ENCODE measurements at places on chromosomes 7 and 10.

- no peak for DNase-seq
Observed at GRCh38 chr10:88472540-88472939, 110.6 kb downstream of the RNLS start.

GRCh38 chr7:39624442-39624807, 1.1 kb downstream of the RALA start:
- DNase-seq, result no peak

- no peak for DNase-seq
Observed at GRCh38 chr7:106566672-106567071, 94.3 kb downstream of the CCDC71L start.

- DNase-seq, result no peak
Observed at GRCh38 chr7:151109094-151110048, 23.1 kb downstream of the AGAP3 start.

GRCh38 chr10:84534168-84534567, 205.8 kb downstream of the CCSER2 start:
- no peak for DNase-seq

DNA sequence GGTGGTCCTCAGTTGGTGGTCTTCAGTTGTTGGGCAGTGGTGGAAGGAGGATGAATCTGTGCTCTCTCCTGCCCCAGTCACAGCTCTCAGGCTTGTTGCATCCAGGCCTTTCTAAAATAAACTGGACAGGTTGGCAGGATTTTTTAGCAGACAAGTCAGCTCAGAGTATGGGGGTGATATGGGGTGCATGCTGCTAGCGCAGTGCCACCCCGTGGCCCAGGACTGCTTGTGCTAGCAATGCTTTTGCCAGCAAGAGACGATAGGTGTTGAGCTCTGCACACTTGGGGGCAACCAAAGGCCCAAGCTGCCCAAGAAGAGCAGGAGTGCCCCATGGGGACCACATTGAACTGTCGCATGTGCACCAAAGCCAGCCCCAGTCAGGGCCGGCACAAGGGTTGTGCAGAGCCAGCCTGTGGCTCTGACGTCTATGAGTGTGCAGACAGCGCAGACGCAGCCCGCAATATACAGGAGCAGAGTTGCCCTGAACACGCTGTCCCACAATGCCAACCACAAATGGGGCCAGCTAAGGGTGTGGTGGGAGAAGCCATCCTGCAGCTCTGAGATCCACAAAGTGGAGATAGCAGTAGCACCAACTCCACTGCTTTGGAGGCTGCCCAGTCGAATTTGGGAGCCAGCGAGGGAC, 49.8 kb upstream of the PDSS1 start:
- DNase-seq, result no peak

DNA sequence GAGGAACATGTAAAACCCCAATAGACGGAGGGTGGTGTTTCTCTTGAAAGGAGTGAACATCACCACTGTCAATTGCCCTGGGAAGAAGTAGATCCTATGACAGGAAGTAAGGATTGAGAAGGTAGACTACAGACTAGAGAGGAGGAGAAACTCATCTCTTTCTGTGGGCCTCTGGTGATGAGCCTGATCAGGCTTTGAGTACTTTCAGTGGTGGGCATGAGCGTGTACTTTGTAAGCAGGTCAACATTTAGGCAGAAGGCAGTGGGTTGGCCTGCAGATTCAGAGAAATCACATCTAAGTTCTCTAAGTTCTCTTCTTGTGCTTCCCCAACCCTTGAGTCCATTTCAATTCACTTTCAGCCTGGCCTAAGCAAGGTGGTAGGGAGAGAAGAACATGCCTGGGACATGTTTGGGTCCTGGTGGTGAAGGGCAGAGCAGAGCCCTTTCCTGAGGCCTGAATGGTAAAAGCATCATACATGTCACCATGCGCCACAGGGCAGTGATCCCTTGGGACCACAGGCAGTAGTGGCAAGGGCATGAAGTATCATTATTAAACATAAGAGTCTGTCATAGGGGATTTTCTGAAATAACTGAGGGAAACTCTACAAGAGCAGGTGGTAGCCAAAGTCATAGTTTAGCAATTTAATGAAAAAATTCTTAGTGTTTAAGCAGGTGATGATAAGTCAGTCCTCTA, 56.4 kb upstream of the ANKRD1 start:
- no peak for DNase-seq

DNA sequence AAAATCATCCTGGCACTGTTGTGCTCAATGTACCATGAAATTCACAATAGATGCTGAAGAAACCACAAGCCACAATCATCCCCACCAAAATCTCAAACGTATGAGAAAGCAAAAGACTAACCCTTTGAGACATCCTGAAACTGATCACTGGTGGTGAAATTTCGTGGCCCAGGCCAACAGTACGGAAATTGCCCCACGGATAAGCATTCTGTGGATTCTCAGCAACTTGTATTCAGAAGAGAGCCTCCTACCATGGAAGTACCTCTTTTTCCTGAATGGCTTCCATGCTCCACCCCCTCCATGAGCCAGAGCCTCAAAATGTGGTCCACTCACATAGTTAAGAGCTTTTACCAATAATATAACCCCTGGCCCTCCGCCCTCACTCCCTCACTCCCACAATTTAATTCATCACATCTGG, 163.9 kb upstream of the AUTS2 start:
- DNase-seq, result no peak

DNA sequence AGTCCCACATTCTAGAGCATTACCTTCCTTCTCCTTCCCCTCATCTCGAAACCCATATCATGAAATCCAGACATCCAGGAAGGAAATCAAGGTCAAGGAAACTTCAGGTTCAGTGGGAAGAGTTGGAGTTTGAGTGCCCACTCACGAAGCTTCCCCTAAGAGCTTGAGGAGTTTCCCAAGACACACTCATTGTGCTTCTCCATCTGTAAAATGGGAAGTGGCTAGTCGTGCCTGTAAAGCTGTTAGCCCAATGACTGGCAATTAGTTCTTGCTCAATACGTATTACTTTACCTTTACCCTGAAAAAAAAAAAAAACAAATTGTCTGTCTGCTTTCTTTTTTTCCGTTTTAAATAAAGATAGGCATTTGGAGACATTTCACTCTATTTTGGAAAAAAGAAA, 42.3 kb downstream of the GPAM start:
- DNase-seq, result no peak

DNA sequence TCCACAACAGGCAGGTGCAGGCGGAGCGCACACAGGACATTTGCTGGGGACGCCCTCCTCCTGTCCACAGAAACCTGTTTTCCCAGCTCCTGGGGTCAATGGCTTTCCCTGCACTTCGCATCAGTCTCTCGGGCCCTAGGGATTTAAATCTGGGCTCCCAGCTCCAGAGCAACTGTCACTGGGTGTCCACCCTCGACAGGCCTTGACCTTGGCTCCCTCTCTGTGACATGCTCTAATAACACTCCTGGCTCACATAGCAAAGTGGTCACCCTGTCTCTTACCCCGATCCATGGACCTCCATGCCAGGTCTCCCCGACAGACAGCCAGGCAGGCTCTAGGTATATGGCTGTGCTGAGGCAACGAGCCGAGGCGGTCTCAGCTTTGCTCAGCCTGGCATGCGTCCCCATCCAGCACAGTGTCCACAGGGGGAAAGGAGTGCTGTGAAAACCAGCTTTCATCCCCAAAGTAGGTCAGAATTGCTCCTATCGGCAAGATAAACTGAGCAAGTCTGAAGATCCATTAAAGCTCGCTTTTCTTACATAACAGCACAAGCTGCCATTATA, 195.6 kb downstream of the TNS3 start:
- DNase-seq, result no peak

DNA sequence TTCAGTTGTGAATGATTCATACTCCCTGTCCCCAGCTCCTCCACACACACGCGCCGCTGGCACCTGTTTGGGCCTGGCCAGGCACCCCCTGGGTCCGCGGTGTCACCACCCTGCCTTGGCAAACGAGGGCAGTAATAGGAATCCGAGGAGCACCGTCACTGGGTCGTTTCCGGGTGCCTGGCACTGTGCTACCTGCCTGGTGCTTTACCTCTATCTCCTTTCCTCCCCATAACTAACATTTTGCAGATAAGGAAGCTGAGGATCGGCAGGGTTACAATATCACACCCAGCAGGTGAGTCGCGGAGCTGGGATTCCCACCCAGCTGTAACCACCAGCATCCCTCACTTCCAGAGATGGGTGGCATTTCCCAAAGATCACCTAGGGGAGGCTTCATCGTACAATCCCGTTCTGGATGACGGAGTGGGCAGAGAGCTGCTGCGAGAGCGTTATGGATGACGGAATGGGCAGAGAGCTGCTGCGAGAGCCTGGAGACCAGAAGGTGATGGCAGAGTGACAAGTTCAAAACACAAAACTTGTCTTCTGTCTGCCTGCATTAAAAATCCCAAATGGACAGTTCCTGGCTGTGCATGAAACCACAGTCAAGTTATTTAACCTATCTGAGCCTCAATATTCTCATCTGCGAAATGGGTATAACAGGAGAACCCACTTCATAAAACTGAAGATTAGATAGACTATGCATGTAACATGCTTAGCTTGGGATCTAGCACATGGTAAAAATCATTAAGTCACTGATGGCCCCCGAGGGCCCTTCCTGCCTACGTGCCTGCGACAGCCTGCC, 1.1 kb upstream of the HSPA12A start:
- no peak for DNase-seq

DNA sequence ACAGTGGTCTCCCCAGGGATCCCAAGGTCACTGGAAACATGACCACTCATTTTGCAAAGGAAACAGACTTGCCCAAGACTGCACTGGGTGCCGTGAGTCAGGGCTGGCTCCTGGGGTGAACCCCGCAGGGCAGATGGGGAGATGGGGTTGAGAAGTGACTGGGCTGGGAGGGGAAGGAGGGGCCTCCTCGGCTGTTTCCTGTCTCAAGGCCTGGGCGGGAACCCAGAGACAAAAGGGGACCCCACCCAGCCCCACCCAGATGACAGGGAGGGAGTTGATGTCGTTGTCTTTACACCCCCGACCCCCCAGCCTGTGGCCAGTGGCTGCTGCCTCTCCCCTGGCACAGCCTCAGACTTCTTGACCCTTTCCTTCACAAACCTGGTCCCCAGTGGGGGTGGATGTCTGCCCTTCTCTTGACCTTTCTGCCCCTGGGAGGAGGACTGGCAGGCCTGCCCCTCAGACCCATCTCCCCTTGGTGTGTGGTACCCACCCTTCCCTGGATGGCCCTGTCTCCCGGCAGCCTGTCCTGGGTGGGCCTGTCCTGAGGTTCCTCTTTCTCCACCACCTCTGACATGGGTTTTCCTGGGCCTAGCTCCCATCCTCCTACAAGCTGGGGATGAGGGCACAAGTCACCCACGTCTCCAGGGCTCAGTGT, 1.4 kb downstream of the MYO1G start:
- no peak for DNase-seq

DNA sequence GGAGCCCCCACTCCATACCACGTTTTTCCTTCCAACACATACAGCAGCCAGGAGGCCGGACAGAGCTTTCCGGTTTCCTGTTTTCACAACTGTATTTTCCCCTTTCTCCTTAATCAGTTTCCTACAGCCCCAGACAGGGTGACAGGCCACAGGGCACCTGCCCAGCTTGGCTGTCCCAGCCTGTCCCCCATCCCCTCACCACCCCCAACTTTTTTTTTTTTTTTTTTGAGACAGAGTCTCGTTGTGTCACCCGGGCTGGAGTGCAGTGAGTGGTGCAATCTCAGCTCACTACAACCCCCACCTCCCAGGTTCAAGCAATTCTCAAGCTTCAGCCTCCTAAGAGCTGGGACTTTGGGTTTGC, 10.3 kb upstream of the HSPB1 start:
- no peak for DNase-seq

DNA sequence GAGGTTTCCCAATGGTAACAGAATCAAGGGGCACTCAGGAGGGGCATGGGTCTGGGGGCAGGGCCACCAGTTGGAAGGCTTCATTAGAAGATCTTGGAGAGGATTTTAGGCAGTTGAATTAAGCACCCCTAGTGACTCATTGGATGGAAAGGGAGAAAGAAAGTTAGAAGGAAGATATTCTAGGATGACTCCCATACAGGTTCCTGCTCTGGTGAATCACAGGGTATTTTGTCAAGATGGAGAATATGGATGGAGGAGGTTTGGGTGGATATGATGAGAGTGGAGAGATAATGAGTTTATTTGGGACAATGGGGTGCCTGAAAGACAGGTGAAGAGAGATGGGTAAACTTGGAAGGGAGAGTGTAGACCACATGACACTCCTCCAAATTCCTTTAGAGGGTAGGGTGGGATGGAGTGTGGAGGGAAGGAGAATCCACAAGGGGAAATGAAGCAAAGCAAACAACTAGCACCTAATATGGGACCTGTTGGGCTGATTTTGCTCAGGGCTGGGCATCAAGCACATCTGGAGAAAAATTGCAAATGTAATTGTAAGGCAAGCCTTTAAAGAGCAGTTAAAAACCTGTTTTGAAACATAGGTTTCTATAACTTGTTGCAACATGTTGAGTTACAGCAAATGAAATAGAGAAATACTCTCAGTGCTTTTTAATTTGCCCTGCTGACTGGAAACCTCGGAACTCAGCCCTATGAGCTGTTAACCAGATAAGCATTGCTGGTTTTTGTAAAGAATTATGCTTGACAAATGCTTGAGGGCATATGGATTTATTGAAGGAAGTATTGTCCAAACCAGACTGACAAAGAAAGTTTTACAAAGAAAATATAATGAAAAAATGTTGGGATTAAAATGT, 2.9 kb upstream of the ENTPD7 start:
- no peak for DNase-seq

Measured in SHP77 treated with DMSO at 0.1 percent for 48 hours (cell line).